ENCODE measurements at places on chromosomes 3 and 15. TPM values are rescaled to one million over a fixed set of nuclear protein-coding genes. Genes with fewer than 3 reads are reported as not detected.

Gene FOXB1
- 0.56 TPM for total RNA-seq

Gene CORO2B
- total RNA-seq, result 0.11 TPM

Gene CPLX3
- total RNA-seq, result 0.11 TPM

Gene AGTR1
- total RNA-seq, result not detected

Gene FRMD5
- total RNA-seq, result 0.16 TPM

Gene ILDR1
- 0.11 TPM for total RNA-seq

Gene DPPA2
- not detected for total RNA-seq

Gene TYRO3
- total RNA-seq, result 3.1 TPM

Gene DALRD3
- total RNA-seq, result 25.8 TPM

GRCh38 chr3:56899851-56900250, 98.1 kb upstream of the ARHGEF3 start:
- H3K27me3 ChIP-seq, result no peaks in the 10 kb centered on the region
- no peak overlapping the region for H3K27ac ChIP-seq
- no peak overlapping the region for H3K4me3 ChIP-seq
- DNase-seq, result no peak
- peaks cover 62% of the 10 kb centered on the region for H3K4me1 ChIP-seq
- H3K36me3 ChIP-seq, result peaks cover 12% of the 10 kb centered on the region

GRCh38 chr3:172201136-172201869, 161.9 kb downstream of the FNDC3B start:
- H3K4me1 ChIP-seq, result no peaks in the 10 kb centered on the region
- peaks cover 13% of the 10 kb centered on the region for H3K36me3 ChIP-seq
- no peak overlapping the region for H3K4me3 ChIP-seq
- H3K27me3 ChIP-seq, result no peaks in the 10 kb centered on the region
- DNase-seq, result no peak

GRCh38 chr3:37816271-37816670, 45.4 kb upstream of the CTDSPL start:
- no peaks in the 10 kb centered on the region for H3K4me1 ChIP-seq
- no peak overlapping the region for H3K4me3 ChIP-seq
- peaks cover 3% of the 10 kb centered on the region for H3K27me3 ChIP-seq
- H3K27ac ChIP-seq, result no peak overlapping the region

DNA sequence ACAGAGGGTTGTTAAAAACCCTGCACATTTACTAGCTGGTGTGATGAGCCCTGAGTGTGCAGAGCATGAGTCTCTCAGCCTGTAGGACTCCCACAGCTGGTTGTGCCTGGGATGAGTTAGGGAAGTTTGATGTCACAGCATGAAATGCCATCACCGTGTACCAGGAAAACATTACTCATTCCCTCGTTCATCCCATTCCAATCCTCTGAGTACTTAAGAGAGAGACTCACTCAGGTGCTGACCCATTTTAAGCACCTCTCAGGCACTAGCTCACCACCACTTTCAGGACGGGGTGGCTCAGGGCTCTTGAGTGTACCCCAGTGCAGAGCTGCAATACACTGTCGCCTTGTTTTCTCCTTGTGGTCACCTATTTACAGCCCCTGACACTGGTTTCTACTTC, 18.7 kb downstream of the MGLL start:
- peaks cover 10% of the 10 kb centered on the region for H3K4me1 ChIP-seq
- H3K4me3 ChIP-seq, result no peak overlapping the region
- no peaks in the 10 kb centered on the region for H3K36me3 ChIP-seq
- H3K27me3 ChIP-seq, result no peaks in the 10 kb centered on the region
- H3K27ac ChIP-seq, result no peak overlapping the region

DNA sequence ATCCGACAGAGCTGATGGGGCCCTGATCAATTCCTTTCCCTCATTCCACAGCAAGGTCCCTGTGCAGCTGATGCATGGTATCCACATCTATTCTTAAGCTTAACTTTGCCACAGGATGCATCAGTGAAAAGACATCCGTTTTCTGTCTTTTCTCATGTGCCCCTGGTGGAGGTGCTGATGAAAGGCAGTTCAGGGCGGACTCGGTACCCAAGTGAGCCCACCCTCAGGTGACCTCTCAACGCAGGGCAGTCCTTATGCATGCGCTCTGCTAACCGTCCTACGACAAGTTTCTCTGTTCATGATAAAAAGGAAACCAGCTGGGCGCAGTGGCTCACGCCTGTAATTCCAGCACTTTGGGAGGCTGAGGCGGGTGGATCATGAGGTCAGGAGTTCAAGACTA, 251.4 kb downstream of the ADAMTS17 start:
- peaks cover 3% of the 10 kb centered on the region for H3K36me3 ChIP-seq
- no peaks in the 10 kb centered on the region for H3K4me1 ChIP-seq
- no peak for DNase-seq
- no peak overlapping the region for H3K4me3 ChIP-seq
- H3K27me3 ChIP-seq, result no peaks in the 10 kb centered on the region

- no peak overlapping the region for H3K4me3 ChIP-seq
- H3K4me1 ChIP-seq, result no peaks in the 10 kb centered on the region
- no peak for DNase-seq
- no peaks in the 10 kb centered on the region for H3K36me3 ChIP-seq
- no peak overlapping the region for H3K27ac ChIP-seq
- peaks cover 11% of the 10 kb centered on the region for H3K27me3 ChIP-seq
These were observed 12.0 kb upstream of the NRG4 start for GRCh38 chr15:76024021-76024768.

- no peak overlapping the region for H3K4me3 ChIP-seq
- H3K27ac ChIP-seq, result no peak overlapping the region
- no peak for DNase-seq
- peaks cover 16% of the 10 kb centered on the region for H3K27me3 ChIP-seq
These were observed 52.4 kb upstream of the NR2E3 start for GRCh38 chr15:71757741-71758530.

Measured in activated CD4-positive, alpha-beta T cell treated with anti-CD3 and anti-CD28 coated beads for 36 hours (primary cell).